ENCODE measurements at places on chromosomes 3 and 15. TPM values are rescaled to one million over a fixed set of nuclear protein-coding genes. Genes with fewer than 3 reads are reported as not detected.
A peak's percentile ranks its signal among the peaks of the same experiment; 100 is the strongest.

GRCh38 chr3:45035441-45036301, 9.6 kb downstream of the CLEC3B start:
- peak overlapping the region; percentile 79 for H3K27ac ChIP-seq
- H3K27me3 ChIP-seq, result no peaks in the 10 kb centered on the region
- H3K4me1 ChIP-seq, result no peaks in the 10 kb centered on the region
- H3K4me3 ChIP-seq, result peak overlapping the region; percentile 46

- no peaks in the 10 kb centered on the region for H3K27me3 ChIP-seq
- H3K4me3 ChIP-seq, result no peak overlapping the region
- H3K36me3 ChIP-seq, result no peaks in the 10 kb centered on the region
- no peaks in the 10 kb centered on the region for H3K4me1 ChIP-seq
- no peak for DNase-seq
These were observed 54.5 kb downstream of the NEK11 start for GRCh38 chr3:131081224-131081623.

PPP1R14D gene
- not detected for total RNA-seq

DNA sequence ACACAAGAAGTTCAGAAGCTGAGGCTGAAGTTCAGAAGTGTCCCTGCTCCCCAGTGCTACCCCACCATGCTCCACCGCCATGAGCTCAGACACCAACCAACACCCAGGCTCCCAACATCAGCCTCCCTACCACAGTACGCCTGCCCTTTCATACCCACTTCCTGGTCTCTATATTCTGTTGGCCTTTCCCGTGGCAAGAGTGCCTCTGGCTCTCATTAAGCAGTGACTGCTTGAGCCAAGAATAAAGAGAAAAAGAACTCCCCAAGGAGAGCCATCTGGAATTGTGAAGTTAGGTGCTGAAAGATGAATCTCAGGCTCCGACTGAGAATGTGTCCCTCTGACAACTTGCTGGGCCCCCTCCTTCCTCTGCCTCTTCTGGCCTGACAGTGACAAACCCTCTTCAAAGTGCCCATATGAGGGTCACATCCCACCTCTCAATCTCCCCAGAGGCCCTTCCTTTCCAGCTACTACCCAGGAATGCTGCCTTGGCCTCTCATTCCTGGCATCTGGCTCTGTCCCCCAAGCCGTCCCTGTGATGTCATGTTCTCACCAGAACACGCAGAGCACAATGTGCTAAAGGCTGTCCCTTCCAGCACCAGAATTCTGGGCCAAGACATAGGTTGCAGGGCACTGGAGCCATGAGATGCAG, 306.8 kb downstream of the NTRK3 start:
- H3K36me3 ChIP-seq, result no peaks in the 10 kb centered on the region
- H3K4me1 ChIP-seq, result peaks cover 13% of the 10 kb centered on the region
- no peaks in the 10 kb centered on the region for H3K27me3 ChIP-seq

All from sigmoid colon (tissue), 7 donors.